ENCODE measurements at places on chromosomes 6 and 20.

- no peak for DNase-seq
Observed at GRCh38 chr6:15129887-15130286, 116.0 kb upstream of the JARID2 start.

GRCh38 chr20:15919118-15919517 lies 654.1 kb downstream of the KIF16B start:
- no peak for DNase-seq

GRCh38 chr6:114407426-114408035 lies 64.7 kb upstream of the HS3ST5 start:
- DNase-seq = no peak

DNA sequence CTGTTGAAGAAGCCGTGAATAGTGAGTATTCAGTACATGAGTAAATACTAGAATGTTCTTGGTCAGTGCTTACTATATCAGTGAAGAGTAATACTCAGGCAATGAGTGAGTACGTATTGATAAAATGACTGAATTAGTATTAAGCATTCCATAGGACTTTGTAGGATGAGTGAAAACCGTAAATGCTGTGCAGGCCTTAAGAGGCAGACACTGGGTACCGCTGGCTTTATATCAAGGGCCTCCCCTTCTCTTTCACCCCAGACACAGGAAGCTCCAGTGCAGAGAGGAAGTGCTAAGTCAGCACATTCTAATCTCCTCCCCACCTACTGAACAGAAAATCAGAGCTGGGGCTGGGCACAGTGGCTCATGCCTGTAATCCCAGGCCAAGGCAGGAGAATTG lies 24.2 kb downstream of the POFUT1 start:
- no peak for DNase-seq

DNA sequence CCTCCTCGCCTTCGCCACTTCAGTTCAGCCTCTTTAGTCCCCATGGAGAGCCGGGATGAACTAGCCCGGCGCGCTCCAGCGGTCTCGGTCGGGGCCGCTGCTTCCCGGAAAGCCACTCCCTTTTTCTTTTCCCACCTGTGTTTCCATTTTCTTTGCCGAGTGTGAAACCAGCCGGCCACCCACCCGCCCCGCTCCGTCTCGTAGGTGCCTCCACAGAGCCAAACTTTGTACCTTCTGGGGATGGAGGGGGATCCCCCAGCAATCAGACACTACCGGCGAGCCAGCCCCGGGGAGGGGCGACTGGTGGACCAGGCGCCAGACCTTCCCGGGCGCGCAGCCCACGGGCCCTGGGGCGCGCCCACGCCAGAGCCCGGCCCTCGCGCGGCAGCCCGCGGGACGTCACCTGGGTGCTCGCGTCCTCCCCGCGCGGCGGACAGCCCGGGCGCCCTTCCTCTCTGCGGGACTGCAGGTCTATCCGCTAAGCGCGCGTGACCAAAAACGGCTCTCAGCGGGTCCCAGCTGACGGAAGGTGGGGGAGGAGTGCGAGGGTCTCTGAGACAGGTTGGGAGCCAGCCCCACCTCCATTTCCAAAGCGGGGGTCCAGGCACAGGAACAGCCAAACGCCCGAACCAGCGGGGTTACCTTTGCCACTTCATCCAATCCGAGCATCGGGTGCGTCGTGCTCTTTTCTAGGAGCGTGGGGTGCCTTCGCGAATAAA lies at the start of gene MCHR2:
TSS of gene MCHR2 (minus strand) at position 691 of the 719 bp plus-strand sequence. CDS start 38,076 bp downstream, outside the sequence.
- no peak for DNase-seq

- DNase-seq = no peak
Observed at GRCh38 chr20:61437280-61438206, 185.5 kb downstream of the CDH4 start.

- DNase-seq = no peak
Observed at GRCh38 chr20:23063581-23063980, 14.1 kb upstream of the THBD start.

DNA sequence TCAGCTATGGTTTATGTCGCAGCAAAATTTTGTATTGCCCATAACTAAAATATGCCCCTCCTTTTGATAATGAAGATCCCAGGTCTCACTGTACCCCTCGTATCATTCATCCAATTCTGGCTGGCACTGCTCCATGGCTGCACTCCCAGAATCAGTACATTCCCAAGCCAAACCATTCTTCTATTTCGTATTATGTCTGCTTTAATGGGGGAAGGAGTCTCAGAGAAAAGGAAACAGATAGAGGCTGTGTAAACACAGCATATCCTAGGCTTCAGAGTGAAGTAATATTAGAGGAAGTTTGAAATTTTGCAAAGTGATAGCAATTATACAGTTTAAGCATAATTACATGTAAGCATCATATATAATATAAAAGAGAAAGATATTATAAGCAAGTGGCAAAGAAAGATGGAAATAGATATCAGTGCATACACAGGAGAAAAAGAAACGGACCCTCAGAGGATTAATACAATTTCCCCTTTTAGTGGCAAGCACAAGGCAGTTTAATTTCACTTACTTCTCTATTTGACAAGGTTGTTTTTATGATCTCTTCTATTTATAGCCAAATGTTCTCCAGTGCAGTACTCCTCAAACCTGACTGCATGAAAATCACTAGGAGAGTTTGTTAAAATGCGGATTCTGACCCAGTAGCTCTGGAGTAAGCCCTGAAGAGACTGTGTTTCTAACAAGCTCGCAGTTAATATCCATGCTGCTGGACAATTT lies 56.5 kb upstream of the TENT5A start:
- no peak for DNase-seq

DNA sequence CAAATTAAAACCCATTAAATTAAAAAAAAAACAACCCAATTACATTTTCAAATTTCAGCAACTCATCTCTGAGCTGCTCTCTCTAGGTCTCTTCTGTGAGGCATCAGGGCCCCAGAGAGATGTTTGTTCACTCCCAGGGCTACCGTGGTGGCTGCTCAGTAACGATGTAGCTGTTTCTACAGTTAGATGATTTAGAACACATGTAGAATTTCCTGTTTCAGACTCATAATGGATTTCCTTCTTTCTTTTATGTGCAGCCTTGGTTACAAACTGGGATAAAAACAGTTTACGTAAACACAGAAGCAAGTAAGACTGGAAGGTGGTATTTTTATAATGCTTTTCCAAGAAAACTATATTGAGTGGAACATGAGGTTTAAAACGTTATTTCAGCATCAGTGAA lies 116.1 kb upstream of the CCN2 start:
- no peak for DNase-seq

GRCh38 chr6:145668844-145669243 lies 66.5 kb downstream of the EPM2A start:
- no peak for DNase-seq

DNA sequence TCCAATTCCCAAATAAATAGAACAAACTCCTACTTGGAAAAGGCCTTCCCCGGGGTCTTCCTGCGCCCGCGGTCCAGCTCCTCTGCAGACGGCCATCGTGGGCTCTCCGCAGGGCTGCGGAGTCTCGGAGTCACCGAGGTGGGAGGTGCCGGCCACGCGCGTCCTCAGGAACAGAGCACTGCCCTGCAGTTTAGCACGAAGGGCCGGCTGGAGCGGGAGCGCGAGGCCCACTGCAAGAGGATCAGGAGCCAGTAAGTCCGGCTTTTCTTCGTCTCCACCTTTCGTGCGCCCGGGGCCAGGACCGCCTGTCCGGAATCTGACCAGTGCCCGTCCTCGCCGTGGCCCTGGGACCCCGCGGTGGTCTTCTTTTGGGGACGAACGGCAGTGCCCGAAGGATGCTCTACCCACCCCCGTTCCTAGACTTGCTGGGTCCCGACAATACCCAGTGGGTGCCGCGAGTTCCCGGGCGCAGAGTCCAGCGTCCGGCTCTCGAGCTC lies 1.4 kb downstream of the BHLHE23 start:
- no peak for DNase-seq

DNA sequence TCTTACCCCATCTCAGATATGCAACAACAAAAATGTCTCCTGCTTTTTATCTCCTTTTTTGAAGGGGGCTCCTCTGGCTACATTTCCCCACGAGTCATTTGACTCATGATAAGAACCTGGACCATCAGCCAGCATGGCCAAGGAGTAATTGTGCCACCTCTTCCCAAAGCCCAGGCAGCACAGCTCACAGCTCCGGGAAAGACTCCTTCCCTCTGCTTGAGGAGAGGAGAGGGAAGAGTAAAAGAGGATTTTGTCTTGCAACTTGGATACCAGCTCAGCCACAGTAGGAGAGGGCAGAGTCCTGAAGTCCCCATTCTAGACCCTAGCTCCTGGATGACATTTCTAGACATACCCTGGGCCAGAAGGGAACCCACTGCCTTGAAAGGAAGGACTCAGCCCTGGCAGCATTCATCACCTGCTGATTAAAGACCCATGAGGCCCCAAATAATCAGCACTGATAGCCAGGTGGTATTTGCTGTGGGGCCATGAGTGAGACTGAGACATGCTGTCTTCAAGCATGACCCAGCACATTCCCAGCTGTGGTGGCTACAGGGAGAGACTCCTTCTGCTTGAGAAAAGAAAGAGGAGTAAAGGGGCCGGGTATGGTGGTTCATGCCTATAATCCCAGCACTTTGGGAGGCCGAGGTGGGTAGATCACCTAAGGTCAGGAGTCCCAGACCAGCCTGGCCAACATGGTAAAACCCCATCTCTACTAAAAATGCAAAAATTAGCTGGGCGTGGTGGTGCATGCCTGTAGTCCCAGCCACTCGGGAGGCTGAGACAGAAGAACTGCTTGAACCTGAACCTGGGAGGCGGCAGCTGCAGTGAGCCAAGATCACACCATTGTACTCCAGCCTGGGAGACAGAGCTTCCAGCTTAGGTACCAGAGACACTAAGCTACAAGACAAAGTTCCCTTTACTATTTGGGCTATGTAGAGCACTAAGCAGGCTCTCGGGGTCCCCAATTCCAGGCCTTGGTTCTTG lies 28.1 kb downstream of the NCOA6 start:
- DNase-seq = peak; percentile 64

- peak; percentile 66 for DNase-seq
Observed at GRCh38 chr20:32539817-32540675, 45.1 kb downstream of the NOL4L start.

DNA sequence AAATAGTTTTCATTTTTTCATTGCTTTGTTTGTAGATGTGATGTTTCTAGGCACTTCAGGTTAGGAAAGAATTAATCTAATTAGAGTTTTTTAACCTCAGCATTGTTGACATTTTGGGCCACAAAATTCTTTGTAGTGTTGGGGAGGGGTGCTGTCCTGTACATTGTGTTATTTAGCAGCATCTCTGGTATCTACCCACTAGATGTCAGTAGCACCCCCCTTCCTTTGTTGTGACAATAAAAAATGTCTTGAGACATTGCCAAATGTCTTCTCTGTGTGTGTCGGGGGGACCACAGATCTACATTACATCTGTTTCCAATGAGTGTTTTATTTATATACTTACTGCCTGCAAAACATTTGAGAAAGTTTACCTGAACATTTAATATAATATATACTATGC lies 45.6 kb downstream of the EYA4 start:
- DNase-seq = peak; percentile 10

DNA sequence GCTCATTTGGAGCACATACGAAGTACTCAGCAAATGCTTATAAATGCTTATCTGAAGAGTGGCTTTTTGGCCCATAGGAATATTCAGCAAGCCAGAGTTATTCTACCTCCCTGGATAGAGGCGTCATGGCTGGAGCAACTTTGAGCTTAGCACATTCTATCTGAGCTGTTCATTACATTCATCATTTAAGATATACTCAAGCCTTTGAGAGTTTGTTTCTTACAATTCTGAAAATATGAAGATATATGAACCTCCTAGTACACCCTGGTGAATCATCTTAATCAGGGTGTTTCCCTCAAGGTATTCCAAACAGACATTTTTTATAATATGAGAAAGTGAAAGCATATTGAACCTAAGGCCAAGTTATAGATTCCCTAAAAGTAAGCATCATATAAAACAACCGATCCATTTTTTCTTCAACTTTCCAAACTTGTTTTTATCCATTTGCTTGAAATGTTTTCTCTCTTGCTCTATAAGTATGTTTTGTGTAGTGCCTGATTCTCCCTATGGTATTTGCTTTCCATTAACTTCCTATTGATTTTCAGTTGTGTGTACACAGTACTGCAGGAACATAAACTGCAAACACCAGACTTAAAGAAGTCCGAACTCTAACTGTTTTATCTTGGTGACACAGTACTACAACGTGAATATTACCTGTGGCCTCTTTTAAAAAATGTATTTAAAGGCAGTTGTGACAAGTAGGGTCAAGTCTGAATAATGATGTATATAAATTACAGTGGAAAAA lies 139.7 kb upstream of the PTPRK start:
- DNase-seq = no peak

- no peak for DNase-seq
Observed at GRCh38 chr20:14948416-14948815, 611.0 kb upstream of the FLRT3 start.

GRCh38 chr6:70954750-70955149 lies 2.1 kb downstream of the B3GAT2 start:
- DNase-seq = no peak

- no peak for DNase-seq
Observed at GRCh38 chr6:87698547-87699006, 3.5 kb downstream of the AKIRIN2 start.

GRCh38 chr20:29306390-29307072 lies 1950.9 kb upstream of the DEFB115 start:
- no peak for DNase-seq

- DNase-seq = no peak
Observed at GRCh38 chr6:17591287-17591686, 8.8 kb upstream of the FAM8A1 start.

GRCh38 chr6:79241228-79241627 lies 6.7 kb upstream of the HMGN3 start:
- no peak for DNase-seq

DNA sequence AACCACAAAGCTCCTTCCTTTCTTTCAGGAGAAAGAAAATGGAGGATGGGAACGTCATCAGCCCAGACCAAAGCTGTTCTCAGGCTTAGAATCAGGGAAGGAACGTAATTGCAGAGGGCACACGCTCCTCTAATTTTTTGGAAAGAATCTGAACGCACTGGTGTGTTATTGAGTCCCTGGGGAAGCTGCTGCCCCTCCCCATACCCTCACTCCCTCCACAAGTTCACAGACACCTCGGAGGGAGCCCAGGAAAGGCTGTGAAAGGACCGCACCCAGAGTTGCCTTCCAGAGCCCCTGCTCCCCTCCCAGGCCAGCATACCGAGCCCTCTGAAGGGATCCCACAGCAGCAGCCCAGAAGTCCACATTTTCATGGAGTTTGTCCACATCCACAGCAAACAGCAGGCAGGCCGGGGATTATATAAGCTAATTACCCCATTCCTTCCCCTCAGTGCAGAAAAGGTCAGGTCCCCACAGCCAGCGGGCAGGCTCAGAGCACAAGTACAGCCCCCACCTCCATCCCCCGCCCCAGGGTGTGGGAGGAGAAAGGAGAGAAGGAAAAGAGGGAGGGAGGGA lies 53.7 kb downstream of the ANKRD60 start:
- no peak for DNase-seq

Data from erythroblast (primary cell).